Adipocyte (in vitro differentiated cells): ENCODE measurements at places on chromosomes 12 and 14.

- DNase-seq = no peak
These were observed 43.5 kb downstream of the LMO3 start for GRCh38 chr12:16562435-16562834.

GRCh38 chr12:111405859-111406473 is at the start of gene SH2B3:
Gene SH2B3 (plus strand): TSS chr12:111405923. CDS start chr12:111418146, 12,223 bp downstream.
- no peak for DNase-seq

DNA sequence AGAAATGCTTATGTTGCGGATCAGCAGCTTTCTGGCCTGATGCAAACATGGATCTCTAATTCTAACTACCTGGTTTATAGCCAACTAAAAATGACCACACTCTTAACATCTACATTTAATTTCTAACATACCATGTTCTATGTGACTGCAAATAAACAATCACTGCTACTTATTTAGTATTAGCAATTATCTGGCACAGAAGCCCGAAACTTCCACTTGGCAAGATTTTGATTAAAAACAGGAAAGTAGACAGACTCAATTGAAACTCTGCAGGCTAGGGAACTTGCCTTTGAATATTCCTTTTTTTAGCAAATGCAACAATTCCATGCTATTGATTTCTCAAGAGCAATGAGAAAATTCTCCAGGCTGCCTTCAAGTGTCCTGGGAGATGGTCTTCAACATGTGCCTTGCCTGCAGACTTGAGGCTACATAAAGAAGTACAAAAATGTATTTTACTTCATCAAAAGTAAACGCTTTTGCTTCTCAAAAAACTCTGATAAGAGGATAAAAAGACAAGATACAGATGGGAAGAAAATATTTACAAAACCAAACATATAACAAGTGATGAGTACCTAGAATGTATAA is 9.1 kb upstream of the TMCC3 start:
- DNase-seq = no peak

DNA sequence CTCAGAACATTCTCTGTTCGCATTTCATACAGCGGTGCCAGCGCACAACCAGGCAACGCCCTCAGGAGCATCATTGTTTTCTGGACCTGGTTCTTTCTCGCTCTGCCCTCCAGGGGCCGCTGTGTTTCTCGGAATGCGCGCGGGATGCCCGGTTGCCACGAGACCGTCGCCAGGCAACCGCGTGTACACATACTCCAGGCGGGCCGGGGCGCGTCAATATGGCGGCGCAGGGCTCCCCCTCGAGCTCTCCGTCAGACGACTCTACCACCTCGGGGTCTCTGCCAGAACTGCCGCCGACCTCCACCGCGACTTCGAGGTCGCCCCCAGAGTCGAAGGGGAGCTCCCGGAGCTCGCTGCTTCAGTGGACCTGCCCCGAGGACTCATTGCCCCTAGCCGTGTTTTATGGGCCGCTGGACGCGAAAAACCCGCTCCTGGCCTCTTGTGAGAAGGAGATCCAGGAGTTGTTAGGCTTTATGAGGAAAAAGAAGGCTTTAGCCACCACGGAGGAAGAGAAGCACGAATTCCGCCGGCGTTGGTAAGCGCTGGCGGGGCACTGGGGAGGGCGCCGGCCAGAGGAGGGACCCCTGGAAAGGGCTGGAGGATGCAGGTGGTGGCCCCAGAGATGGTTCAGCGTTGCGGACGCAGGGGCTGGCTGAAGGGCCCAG is at the start of gene CFAP54:
CFAP54 (plus strand) TSS at position 186 of the 665 bp plus-strand sequence; CDS start at position 219, 33 bp downstream.
- DNase-seq = peak; percentile 99

- no peak for DNase-seq
These were observed 20.5 kb downstream of the TMEM116 start for GRCh38 chr12:111992464-111992863.

DNA sequence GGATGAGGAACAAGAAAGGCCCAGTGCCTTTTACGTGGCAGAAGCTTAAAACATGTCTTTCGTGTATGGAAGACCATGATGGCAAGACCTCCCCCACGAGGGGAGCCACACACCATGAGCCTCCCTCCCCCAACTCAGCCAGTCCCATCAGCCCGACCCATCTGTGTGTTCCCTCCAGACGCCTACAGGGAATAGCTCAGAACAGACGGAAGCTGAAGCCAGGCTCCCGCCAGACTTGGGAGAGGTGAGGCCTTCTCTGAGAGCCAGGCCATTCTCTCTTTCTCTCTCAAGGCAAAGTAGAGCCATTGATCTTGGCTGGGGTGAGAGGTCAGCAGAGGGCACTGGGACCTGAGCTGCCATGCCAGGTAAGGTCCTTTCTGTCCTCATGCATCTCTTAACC is 9.5 kb downstream of the REM2 start:
- no peak for DNase-seq

GRCh38 chr12:42786400-42787148 is 197.0 kb upstream of the PRICKLE1 start:
- no peak for DNase-seq

DNA sequence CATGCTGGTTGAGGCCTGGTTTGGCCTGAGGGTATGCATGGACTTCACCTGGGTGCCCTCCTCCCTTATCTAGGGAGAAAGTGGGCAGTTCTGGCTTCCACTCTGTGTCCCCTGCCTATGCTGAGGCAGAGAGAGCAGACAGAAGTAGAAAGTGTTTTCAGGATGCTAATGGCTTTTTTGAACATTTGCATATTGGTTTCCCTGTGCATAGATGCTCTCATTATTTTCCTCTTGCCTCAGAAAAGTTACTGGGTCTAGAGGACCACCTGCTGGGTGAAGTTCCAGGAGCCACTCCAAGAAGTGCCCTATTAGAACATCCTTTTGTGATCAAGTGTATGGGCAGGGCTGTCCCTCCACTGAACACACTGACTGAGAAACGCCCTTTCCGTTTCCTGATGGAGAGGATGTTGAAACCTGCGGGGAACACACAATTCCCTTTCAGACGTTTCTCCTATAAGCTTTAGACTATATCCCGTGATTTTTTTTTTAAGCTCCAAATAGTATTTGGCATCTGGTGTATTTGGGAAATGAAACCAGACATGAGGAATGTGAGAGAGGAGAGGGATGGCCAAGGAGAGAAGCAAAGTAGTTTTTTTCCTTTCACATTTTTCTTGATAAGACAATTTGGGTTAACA is 66.6 kb downstream of the DAAM1 start:
- peak; percentile 80 for DNase-seq
